ENCODE measurements at places on chromosomes 5 and 9. TPM values are rescaled to one million over a fixed set of nuclear protein-coding genes. Genes with fewer than 3 reads are reported as not detected.

Gene MYMK
- total RNA-seq = not detected

Gene DMRTA1
- not detected for total RNA-seq

Gene DRD1
- not detected for total RNA-seq

Gene PCDHGA12
- total RNA-seq = 0.18 TPM

Gene DNAI1
- not detected for total RNA-seq

Gene SLC6A19
- total RNA-seq = not detected

Gene CATSPER3
- total RNA-seq = 0.95 TPM

Gene CCL19
- total RNA-seq = not detected

Gene CYLC2
- total RNA-seq = not detected

Gene EQTN
- total RNA-seq = not detected

Measured in T-helper 2 cell treated with Interferon-gamma antibody and Interleukin-4, amounts not matched to agents 100 ng/mL and 5 ng/mL, for 36 hours (primary cell).